Gastrocnemius medialis (tissue), 4 donors: ENCODE measurements at places on chromosomes 3 and 15.

DNA sequence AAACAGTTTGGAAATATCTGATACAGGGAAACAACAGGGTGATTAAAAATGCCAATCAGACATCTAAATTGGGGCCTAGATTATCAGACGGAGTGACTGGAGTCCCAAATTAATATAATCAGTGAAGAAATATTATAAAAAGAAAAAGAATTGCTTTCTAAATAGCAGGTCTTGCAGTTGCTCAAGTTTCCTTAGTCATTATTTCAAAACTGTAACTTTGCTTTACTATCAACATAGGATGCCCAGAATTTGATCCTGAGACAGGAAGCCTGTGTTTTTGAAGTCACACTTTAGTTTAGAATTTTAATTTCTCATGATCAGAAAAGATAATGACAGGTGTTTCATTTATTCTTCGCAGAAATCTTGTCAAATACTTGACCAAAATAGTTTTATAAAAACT is 105.9 kb downstream of the IL1RAP start:
- no peak for DNase-seq

DNA sequence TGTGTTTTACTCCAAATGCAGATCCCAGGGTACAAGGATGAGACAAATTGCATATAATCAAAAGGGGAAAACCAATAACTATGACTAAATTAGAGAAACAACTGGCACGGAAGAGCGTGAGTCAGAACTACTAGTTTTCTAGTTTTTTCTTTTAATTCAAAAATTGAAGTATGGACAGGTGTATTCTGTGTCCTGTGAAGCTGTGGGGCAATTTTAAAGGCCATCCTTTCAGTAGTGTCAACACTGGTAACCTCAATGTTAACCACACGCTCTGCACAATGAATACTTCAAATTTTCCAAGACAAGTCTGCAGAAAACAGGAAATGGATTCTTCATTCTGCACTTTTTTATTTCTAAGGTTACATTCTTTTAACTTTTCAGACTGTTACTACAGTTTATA is 32.5 kb upstream of the GOLGA8A start:
- DNase-seq: no peak

GRCh38 chr3:139327861-139328260 is 16.0 kb upstream of the MRPS22 start:
- DNase-seq: no peak

GRCh38 chr3:123085293-123085931 is 18.6 kb downstream of the PDIA5 start:
- DNase-seq: no peak

GRCh38 chr3:142104763-142105162 is 44.6 kb downstream of the TFDP2 start:
- no peak for DNase-seq

DNA sequence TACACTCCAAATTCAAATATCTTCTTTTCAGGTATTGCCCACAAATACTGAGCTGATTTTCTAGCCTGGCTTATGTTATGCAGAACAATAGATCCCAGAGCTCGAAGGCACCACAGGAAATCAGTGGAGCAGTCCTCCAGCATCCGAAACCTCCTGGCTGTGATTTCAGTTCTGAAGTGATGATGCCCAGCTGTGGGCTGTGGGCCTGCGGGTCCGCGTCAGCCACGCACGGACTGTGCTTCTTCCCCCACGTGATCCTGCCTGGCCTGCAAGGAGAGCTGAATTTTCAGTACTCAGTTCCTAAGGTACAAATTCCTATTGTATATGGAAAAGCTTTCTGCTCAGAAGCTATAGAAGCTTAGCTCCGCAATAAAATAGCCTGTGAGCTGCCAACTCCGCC is 96.2 kb downstream of the OCA2 start:
- DNase-seq: no peak

DNA sequence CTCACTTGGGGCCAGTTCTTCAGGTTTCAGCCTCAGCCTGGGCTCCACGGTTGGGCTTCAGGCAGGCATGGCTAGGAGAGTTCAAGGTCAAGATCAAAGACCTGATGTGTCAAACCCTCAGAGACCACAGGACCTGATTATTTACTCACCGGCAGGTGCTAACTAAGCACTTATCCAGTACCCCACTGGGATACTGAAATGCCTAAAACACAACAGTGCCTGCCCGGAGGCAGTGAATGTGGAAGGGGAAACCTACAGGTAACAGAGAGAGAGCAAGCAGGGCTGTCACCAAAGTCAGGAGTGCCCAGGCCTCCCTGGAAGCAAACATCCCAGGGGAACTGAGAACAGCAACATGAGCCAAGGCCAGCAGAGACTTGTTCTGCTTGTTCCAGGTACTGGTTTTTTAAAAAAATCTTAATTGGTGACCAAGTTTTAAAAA is 6.7 kb downstream of the IDH2 start:
- peak; percentile 15 for DNase-seq

DNA sequence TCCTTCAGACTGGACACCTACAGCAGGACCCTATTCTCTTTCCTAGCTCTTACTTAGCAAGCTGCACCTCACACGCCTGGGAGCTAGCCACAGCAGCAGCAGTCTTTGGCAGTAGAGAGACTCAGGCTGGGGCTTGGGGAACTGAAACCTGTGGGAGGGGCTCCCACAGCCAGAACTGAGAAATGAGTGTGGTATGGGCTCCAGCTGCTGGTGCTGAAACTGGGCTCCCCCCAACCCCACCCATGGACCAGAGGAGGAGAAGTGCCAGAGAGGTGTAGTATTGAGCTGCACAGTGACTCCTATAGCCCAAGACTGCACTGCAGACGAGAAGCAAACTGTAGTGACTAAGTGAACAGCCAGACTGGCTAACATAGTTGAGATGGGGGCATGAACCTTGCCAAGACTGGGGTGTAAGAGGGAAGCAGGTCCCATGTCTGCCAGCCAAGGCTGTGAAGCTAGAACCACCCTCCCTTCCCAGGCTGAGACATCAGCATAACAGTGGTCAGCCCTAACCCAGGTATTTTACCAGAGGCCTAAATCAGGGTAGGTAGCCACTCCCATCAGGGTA is 62.5 kb downstream of the MYO5A start:
- DNase-seq: no peak

- DNase-seq: no peak
Observed at GRCh38 chr3:59117396-59117795, 67.6 kb upstream of the CFAP20DC start.

GRCh38 chr3:61985020-61985419 is 388.3 kb downstream of the FEZF2 start:
- no peak for DNase-seq

GRCh38 chr3:155392138-155392537 is 98.7 kb upstream of the STRIT1 start:
- no peak for DNase-seq

GRCh38 chr3:172708921-172709773 is 1.7 kb downstream of the NCEH1 start:
- no peak for DNase-seq

DNA sequence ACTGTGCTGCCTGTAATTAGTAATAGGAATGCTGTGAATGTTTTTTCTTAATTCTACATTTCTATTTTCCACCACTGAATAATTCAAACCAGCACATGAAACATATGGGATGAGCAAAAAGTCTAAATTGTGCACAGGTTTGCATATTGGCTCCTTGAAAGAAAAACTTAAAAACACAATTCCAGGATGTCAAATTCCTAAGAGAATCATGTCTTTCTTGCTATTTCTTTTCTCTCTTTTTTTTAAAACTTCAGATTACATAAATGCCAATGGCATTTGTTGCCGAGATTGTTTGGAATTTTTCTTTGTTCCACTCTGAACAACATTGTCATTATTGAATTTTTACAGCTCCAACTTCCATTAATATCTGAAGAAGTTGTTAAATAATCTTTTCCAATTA is 60.8 kb downstream of the VGLL3 start:
- DNase-seq: no peak

GRCh38 chr15:31439328-31439727 is 112.7 kb downstream of the KLF13 start:
- DNase-seq: no peak

- DNase-seq: no peak
Observed at GRCh38 chr3:3080309-3080708, 29.9 kb downstream of the IL5RA start.

GRCh38 chr3:55244247-55244646 is 242.9 kb downstream of the WNT5A start:
- DNase-seq: no peak

DNA sequence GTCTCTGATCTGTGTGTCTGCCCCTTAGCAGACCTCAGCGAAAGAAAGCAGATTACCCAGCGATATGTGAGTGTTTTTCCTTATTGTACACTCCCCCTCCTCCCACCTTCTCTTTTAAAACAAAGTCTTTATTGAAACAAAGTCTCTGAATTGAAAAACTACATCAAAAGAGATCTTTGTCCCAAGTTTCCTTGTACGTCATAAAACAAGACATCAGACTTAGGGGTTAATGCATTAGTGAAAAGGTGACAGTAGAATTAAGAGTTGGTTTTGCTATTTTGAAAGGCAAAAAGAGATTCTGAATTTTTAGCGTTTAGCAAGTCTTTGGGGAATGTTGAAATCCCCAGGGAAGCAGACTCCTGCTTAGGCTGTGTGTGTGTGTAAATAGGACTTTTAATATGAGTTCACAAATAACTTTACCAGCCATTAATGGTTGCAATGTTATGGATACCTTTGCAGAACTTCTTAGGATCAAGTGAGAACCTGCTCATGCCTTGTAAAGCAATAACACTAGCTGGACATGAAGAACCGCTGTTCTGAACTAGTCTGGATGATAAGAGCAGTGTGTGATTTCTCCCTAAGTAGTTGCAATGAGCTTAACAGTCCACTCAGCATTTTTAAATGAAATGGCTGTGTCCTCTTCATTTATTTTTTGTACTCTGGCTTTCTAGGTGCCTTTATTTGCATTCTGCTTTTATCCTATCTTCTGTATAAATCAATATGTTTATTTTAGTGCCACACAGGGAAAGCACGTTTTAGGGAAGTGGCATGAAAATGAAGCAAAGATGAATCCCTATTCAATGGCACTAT is 136.6 kb downstream of the MCTP2 start:
- DNase-seq: no peak

GRCh38 chr15:62087671-62088352 is 21.0 kb downstream of the C2CD4A start:
- no peak for DNase-seq

DNA sequence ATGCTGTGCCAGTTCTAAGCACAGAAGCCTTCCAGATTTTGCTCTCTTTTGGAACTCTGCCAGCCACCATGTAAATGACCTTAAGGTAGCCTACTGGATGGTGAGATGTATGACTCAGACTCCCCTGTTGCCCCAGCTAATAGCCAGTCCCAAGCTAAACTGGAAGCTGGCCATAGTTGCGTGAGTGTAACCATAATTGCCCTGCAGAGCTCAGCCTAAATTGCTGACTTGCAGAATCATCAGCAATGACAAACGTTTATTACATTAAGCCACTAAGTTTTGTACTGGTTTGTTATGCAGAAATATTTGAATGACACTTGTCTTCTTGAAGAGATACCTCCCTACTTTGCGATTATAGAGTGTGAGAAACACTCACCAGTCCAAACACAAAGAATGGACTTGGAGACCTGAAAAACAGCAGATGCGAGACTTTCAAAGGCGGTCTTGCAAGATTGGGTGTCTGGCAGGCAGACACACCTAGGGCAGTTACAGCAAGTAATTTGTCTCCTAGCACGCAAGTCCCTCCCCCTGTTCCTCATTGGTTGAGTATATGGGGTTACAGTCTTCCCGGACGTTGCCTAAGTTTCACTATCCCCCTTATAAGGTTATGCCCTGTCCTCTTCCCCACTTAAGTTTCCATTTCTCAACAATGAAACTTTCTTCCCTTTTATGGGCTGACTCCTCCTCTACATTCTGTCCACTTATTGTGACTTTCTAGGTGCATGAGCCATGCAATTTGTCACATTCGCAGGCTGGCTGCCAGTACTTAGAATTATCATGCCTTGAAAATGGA is 83.6 kb upstream of the XCR1 start:
- no peak for DNase-seq

- no peak for DNase-seq
Observed at GRCh38 chr3:50068134-50068533, 20.6 kb upstream of the RBM5 start.

DNA sequence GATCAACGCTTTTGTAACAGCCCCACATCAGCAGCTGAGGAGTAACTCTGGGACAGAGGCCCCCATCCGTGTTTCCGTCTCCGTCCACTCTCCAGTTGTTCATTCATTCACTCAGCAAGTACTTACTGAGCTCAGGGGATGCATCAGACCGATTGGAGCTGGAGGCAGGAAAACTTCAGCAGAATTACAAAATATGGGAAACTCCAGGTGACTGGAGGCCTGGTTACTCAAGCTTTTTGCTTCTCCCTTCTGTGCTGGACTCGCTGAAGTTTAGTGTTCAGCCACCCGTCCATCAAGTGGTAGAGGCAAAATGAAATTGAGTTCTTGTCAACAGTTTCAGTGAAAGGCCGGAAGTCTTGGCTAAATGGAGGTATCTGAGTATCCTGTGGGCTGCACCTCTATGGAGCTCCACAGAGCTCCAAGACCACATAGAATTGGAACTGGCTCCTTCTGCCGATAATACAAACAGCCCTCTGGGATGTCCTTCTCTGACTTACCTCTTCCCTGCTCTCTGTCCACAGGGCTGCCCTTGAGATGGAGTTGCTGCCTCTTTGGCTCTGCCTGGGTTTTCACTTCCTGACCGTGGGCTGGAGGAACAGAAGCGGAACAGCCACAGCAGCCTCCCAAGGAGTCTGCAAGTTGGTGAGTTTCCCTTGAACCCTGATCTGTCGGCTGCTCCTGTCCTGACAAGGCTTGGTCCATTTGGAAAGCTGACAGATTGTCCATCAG is 14.7 kb downstream of the NRROS start:
- DNase-seq: no peak

GRCh38 chr15:66700802-66701421 is 1.1 kb upstream of the SMAD6 start:
- DNase-seq: peak; percentile 96

GRCh38 chr3:174767853-174768382 is 91.2 kb upstream of the NAALADL2 start:
- DNase-seq: no peak

- DNase-seq: no peak
Observed at GRCh38 chr3:100726706-100727105, 17.4 kb downstream of the TFG start.

DNA sequence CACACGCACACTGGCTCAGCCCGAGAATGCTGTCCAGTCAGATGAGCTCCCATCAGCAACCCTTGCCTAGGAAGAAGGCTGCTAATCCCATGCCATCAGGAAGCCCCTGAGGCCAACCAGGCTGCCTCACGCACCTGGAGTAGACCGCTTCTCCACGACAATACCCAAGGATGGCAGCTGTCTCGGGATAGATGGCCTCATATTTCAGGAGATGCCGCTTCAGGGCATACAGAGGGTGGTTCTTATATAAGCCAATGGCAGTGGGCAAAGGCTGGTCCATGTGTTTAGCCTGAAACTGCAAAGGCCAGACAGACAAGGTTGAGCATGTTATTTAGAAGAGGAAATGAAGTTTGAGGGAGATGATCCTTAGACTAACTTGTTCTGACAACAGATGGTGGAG is 22.2 kb downstream of the XPC start:
- DNase-seq: no peak

GRCh38 chr3:101278727-101279126 is 41.6 kb downstream of the IMPG2 start:
- DNase-seq: no peak

- DNase-seq: no peak
Observed at GRCh38 chr3:144106970-144107369, 135.3 kb downstream of the DIPK2A start.
